Bladder microvascular endothelial cell (primary cell): ENCODE measurements at places on chromosomes 7 and 10. TPM values are rescaled to one million over a fixed set of nuclear protein-coding genes. Genes with fewer than 3 reads are reported as not detected.

Gene NKX2-3
- under 0.01 TPM in 1 of 2 replicates, not detected in the other for total RNA-seq

Gene SEC24C
- total RNA-seq = 46.6 and 115 TPM in 2 replicates

Gene PRRT4
- total RNA-seq = not detected in 2 replicates

Gene INPP5A
- 23.9 and 29.8 TPM in 2 replicates for total RNA-seq

Gene TEX47
- not detected in 2 replicates for total RNA-seq

Gene TCF7L2
- total RNA-seq = 0.97 and 4.0 TPM in 2 replicates

Gene STEAP1
- total RNA-seq = 7.4 and 9.6 TPM in 2 replicates

Gene PKD2L1
- total RNA-seq = not detected in 2 replicates
